ENCODE measurements at places on chromosomes 1 and 21.

DNA sequence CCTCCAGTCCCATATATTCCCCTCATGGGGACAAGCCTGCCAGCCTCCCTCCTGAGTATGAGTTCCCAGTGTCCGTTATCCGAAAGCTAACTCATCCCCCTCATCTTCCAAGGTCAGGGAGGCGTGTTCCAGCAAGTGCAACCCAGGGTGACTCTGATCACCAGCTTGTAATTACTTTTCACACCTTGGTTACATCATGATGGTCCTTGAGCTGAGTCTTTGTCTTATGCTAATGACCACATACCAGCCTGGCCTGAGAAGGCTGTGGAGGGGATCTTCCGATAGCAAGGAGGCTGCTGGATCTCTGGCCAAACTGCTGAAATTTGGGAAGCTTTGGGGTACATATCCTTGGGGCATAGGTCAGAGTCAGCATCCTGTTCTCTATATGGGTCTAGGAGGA, 99.6 kb downstream of the DDX20 start:
- ATAC-seq, result no peak

- no peak for ATAC-seq
These were observed 10.1 kb downstream of the RAB7B start for GRCh38 chr1:205993068-205993467.

DNA sequence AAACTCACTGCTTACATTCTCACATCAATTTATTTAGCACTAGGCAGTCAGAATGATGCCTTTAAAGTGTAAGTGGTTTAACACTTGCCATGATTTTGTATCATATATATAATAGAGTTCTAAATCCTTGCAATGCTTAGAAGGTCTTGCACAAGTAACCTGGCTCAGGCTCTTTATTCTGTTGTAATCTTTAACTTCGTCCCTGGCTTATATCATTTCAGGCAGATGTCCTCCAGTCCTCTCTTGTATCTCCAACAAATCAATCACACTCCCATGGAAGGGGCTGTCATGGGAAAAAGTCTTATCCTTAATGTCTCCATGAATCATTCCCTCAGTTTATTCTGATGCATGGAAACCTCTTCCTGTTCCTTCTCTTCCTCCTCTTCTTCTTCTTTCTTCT, 841.6 kb upstream of the B3GALT2 start:
- no peak for ATAC-seq

DNA sequence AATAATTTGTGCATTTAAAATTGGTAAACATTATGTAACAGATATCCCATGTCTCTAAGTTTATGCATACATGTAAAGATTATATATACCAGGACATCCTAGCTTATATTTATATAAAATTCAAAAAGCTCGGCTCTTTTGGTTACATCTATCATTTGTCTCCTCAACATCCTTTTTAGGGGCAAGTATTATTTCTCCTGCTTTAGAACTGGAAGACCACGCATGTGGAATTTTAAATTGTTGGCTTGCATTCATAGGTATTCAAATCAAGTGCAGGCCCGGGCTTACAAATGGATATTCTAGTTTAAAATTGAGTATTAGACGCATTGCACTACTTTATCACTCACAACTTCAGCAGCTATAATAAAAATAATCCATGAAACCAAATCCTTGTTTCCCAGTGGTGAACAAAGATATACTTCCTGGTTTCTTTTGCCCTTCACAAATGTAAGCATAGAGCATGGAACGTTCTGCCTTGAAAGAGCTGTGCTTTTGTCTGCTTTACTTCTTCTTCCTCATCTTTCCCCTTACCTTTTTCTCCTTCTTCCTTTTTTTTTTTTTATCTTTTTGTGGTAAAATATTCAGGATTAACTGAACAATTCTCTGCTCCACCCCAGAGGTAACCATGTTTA, 57.1 kb downstream of the DDAH1 start:
- ATAC-seq, result no peak

DNA sequence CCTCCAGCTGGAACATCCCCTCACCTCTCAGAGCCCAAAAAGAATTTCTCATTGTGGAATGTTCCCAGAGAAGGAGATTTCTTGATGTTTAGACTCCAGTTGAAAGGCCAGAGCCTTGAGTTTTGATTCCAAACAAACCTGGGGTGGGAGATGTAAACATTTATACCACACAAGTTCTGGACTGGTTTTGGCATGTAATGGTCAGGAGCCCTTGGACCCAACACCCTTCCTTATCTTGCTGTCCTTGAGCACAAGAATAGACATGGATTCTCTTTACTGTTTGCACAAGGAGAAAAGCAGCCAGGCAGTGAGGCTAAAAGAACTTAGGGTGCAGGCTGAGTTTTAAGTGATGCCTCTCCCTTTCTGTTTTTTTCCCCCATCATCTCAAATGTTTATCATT, 4.5 kb downstream of the RHBG start:
- no peak for ATAC-seq

DNA sequence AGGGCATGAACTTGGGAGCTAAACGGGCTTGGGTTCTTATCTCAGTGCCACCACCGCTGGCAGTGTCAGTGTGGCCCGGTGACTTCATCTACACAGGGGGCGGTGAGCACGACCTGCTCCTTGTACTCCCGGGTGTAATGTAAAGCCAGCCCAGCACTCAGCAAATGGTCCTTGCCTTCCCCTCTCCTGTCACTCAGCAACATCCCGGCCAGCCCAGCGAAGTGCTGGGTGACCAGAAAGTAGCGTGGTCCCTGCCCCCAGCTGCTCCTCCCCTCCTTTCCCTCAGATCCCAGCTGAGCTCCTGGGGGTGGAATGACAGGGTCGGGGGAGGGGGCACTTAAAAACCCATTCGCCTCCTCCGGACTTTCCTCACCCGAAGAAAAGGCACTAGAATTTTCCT, 7.2 kb downstream of the KCNN3 start:
- ATAC-seq, result no peak

DNA sequence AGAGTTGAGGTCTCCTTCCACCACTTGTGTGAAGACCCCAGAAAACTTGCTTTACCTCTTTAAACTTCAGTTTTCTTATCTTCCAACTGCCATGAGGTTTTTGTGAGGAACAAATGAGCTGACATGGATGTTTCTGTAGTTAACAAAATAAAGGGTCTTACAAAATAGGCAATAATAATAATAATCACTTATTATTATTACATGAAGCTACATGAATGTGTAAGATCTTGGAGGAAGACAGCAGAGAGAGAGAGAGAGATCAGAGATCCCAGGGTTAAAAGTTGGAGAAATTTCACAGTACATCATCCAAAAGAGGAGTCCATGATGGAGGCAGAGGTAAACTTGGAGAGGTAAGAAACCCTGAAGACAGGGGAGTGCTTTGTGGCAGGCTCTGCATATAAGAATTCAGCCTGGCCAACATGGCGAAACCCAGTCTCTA, 10.7 kb downstream of the RCC1 start:
- no peak for ATAC-seq

- no peak for ATAC-seq
These were observed 9.3 kb downstream of the ZNF281 start for GRCh38 chr1:200400556-200400955.

DNA sequence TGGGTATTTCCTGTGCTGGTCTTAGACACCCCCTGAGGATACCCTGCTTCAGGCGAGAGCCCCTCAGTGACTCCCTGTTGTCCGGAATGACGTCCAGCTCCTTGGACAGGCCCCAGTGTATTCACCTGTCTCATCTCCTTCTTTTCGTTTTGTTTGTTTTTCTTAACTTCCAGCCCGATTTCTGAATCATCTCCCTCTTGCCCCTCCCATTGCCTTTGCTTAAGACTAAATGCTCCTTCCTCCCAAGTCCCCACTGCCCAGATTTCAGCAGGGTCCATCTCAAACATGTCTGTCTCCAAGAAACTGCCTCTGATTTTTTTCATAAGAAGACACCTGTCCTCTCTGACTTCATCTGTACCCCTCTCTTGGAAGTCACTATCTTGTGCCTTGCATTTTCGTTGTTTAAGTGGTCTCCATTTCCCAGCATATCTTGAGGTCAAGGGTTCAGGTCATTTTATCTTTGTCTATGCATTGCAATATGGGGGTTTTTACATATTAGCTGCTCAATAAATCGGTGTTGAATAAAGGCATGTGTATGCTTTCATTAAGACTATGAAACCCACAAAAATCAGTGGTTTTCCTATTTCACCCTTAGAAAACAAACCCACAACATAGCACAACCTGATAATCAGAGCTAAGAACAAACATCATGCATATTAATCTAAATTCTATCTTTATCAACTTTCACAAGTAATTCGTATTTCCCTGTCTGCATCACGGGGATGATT, 58.4 kb upstream of the LGALS8 start:
- ATAC-seq, result no peak

DNA sequence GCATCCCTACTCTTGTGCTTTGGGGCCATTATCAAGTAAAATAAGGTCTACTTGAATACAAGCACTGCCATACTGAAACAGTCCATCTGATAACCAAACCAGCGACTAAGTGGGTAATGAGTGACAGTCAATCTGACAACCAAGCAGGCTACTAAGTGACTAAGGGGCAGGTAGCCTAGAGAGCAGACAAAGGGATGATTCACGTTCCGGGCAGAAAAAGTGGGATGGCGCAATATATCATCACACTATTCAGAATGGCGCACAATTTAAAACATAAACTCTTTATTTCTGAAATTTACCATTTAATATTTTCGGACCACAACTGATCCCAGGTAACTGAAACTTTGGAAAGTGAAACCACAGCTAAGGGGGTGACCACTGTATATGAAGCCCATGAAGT, 17.7 kb downstream of the NGF start:
- ATAC-seq, result no peak

DNA sequence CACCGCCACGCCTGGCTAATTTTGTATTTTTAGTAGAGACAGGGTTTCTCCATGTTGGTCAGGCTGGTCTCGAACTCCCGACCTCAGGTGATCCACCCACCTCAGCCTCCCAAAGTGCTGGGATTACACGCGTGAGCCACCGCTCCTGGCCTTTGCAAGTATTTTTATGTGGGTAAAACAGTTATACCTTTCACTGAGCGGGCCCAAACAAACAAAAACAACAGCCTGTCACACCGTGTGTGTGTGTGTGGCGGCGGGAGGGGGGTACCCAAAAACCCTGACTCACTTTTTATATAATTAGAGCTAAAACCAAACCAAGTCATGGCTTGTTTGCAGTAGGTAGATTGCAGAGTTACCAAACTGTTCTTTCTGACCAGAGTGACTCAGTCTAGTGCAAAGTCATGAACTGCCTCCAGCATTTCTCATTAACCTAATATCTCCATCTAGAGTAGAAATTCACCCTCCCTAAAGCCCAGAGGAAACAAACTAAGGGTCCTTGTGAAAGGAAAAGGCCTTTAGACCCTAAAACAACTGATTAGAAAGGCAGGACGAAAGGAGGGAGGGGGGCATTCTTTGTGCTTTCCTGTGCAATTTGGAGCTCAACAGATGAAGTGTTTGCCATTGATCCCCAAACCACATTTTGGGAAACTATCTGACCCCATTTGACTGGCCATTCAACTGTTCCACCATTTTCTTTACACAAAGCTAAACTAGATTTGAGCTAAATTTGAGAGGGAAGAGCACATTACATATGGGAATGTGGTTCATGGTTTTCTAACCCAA, 181.0 kb downstream of the DHRS3 start:
- no peak for ATAC-seq

- ATAC-seq, result no peak
These were observed 149.4 kb upstream of the COL6A1 start for GRCh38 chr21:45831991-45832740.

DNA sequence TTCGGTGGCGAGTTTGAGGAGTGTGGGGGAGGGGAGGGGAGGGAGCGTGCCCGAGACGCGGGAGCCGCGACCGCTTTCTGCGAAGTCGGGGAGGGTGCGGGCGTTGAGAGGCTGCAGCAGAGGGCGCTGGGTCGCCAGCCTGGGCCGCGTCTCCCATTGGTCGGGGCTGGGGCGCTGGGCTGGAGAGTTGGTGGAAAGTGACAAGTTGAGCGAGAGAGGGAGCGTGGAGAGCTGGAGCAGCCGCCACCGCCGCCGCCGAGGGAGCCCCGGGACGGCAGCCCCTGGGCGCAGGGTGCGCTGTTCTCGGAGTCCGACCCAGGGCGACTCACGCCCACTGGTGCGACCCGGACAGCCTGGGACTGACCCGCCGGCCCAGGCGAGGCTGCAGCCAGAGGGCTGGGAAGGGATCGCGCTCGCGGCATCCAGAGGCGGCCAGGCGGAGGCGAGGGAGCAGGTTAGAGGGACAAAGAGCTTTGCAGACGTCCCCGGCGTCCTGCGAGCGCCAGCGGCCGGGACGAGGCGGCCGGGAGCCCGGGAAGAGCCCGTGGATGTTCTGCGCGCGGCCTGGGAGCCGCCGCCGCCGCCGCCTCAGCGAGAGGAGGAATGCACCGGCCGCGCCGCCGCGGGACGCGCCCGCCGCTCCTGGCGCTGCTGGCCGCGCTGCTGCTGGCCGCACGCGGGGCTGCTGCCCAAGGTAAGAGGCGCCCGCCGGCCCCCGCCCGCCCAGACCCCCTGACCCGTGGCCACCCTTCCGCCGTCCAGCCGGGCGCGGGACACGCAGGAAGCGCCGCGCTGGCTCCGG, at the start of gene ROR1:
ROR1 (plus strand) TSS at position 203 of the 802 bp plus-strand sequence.
- ATAC-seq, result peak; percentile 91

GRCh38 chr1:35364741-35365140, 96.2 kb downstream of the ZMYM4 start:
- ATAC-seq, result no peak

DNA sequence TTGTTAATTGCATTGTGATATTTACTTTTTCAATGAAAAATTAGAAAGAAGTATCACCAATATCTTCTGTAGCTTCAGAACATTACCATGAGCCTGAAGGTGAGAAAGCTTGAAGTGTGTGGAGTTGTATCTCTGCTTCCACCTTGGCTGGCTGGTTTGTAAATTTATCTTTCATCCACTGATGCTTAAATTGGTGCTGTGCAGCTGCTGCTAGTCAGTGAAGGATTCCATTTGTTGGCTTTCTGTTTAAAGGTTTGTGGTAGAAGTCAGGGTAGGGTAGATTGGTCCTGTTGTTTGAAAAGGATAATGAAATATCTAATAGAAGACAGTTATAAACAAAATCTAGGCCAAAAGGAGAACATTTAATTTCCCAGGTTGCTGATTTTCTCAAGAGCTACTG, 105.7 kb downstream of the C1orf21 start:
- ATAC-seq, result no peak

DNA sequence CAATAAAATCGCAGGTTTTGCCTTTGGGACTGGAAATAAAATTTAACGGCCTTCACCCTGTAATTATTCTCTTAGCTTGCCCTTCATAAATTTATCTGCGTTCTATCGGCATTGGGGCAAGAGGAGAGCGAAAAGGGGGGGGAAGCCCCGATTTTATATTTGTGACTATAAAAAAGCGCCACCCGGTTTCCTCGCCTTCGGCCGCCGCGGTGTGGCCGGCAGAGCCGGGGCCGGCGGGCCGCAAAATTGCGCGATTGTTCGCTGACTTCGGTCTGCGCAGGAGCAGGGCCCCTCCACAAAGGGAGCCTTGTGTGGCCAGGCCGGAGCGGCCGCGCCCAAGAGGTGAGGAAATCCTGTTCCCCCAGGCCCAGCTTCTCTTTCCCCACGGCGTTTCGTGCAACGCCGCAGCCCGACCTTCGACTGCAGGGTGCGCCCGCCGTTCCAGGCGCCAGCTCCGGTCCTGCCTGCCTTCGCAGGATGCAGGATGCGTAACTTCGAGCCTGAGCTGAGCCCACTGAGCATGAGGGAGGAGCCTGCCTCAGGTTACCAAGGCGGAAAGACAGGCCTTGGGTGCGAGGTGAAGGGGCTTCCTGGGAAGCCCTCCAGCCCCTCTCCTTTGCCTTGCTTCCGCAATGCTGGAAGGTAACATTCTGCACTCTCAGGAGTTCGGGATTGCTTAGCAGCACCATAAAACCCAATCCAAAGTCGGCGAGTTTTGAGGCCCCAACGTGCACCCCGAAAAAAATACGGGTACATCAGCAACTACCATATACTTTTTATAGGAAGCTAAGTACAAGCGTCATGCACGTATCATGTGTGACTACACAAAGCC, 4.9 kb upstream of the TBX15 start:
- peak; percentile 36 for ATAC-seq

- no peak for ATAC-seq
These were observed 27.0 kb downstream of the KIAA1614 start for GRCh38 chr1:180939711-180940103.

All from motor neuron (in vitro differentiated cells).